ENCODE measurements at places on chromosomes 1 and 21.

DNA sequence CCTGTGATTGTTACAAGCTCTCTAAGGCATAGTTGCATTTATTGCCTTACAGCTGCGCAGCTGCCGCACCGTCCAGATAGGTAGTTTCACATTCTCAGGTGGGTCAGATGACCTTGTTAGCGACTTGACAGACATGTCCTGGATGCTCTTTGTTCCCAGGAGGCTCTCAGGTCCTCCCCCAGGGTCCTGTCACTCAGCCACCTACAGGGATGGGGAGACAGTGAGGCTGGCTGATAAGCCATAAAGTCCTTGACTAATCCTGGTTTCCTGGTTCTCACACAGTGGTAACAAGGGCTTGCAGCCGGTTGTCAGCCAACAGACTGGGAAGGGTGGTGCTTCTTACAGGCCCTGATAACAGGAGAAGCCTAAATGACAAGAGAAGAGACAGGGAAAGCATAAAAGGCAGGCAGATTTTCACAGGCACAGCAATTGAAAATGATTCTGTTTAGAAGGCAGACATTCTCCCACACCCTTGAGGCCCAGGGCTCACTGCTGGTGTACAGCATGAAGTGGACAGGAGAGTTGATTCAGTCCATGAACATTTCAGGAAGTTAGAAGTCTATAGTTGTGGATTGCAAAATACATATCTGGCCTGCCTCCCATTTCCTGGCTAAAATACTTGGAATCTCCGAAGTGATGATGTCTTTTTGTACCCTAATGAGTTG, 2.9 kb downstream of the ARF1 start:
- no peak for DNase-seq

- DNase-seq = no peak
These were observed 148.7 kb downstream of the RUNX1 start for GRCh38 chr21:34900376-34900775.

DNA sequence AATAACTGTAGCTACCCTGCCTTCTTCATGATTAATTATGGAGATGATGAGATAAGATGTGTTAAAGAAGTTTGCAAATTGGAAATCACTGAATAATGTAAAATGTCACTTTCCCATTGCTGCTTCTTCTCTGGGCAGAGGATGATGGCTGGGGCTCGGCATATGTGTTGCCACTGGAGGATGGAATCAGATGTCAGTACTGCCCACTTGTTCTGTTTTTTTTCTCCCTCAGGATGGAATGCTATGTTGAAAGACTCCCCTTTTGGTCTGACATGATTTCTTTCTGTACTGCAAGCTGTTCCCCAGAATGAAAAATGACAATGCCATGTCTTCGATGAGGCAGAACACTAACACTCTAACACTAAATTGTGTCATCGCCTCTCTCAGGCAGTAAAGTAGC, 373.9 kb upstream of the SPAG17 start:
- DNase-seq = no peak

DNA sequence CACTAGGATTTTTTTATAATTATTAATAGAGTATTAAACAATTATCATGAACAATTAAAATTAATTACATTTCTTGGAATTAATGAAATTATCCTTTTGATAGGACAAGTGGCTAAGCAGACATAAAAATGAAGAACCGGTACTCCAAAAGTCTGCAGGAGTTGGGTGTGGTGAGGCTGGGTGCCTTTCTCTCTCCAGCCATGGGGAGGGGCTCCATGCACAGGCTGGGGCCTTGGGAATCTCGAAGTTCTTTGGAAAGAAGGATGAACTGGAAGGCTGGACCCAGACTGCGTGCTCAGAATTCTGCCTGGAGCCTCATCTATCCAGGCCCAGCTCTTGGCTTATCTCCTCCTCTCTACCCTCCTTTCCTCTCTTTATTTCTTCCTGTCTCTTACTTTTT, 94.1 kb downstream of the ACTL8 start:
- DNase-seq = no peak

- DNase-seq = no peak
These were observed 95.2 kb downstream of the ITPKB start for GRCh38 chr1:226643611-226644540.

DNA sequence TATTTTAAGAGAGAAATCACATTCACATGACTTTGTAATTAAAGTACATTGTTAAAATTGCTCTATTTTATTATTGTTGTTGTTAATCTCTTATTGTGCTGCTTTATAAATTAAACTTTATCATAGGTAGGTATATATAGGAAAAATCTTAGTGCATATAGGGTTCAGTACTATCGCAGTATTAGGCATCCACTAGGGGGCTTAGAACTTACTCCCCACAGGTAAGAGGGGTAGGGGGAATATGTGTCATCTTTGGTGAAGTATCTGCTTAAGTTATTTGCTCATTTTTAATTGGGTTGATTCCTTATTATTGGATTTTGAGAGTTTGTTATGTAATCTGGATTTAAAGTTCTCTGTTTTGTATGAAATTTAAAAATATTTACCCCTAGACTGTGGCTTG, 385.2 kb downstream of the DUSP10 start:
- DNase-seq = no peak

DNA sequence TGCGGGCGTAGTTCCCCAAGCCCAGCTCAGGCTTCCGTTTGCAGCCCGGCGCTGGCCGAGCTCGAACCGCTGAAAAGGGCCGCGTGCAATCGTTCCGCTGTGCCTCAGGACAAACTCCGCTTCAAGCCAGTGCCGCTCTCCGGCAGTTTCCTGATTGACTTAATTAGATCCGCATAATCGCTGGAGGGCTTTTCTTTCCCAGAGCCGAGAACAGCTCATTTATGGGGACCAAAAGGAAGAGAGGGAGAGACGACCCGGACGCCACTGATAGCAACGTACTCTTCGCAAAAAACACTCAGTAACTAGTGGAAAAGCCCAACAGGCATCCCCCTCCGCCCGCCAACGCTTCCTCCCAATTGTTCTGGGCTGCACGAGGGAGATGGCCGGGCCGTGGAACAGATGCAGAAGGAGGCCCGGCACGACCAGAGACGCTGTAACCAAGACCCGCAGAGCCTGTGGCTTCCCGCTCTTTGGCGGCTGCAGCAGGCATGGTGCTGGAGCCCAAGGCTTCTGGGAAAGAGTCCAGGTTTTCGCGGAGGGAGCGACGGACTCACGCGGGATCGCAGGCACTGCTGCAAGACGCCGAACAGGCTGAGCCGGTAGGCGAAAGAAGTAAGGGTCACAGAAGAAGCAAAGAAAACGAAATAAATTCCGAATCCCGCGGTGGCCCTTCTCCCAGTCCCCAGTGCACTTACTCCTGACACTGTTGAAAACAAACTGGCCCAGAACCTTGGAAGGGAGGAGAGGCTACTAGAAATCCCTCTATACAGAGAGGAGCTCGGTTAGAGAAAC, 3.6 kb upstream of the FOXD2 start:
- DNase-seq = peak; percentile 33

DNA sequence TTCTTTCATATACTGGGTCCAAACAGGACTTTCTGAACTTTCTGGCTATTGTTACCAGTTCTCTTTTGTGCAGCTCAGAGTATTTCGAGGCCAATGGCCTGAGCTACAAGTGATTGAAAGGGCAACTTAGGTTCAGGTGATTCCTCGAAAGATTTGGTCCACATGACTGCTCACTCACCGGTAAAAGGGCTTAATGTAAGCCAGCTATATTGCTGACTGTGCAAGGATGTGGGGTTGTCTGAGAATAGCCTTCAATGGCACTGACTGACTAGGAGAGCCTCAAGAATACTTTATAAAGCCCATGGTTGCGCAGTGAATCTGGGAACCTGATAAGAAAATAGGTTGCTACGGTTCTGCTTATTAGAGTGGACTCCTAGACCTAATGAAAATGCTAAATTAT, 269.0 kb downstream of the SEC16B start:
- no peak for DNase-seq

- no peak for DNase-seq
These were observed 246.9 kb upstream of the TMEM51 start for GRCh38 chr1:14906665-14907064.

DNA sequence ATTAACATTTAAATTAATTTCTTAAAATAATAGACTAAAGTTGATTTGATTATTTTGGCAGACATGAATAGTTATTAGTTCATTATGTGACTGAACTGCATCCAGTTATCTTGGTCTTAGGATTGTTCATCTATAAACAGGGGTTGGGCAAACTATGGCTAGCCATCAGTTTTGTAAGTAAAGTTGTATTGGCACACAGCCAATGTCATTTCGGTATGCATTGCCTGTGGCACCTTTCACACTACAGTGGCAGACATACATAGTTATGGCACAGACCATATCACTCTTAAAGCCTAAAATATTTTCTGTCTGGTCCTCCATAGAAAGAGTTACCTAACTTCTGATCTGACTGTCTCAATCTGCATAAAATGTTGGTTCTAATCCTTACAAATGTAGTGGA, 27.2 kb downstream of the ADGRL2 start:
- DNase-seq = no peak

DNA sequence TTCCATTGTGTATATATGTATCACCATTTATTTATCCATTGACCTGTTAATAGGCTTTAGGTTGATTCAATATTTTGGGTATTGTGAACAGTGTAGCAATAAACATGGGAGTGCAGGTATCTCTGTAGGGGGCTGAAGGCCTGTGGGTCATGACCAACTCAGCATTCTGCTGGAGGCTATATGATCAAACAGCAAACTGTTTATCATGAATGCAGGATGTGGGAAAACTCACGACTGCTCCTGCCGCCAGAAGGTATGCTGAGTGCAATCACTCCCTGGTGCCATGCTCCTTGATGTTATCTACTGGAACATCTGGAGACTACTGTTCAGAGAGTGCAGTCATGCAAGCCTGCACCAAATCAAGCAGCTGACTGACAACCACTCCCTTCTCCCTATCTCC, 275.2 kb downstream of the COL11A1 start:
- peak; percentile 25 for DNase-seq

DNA sequence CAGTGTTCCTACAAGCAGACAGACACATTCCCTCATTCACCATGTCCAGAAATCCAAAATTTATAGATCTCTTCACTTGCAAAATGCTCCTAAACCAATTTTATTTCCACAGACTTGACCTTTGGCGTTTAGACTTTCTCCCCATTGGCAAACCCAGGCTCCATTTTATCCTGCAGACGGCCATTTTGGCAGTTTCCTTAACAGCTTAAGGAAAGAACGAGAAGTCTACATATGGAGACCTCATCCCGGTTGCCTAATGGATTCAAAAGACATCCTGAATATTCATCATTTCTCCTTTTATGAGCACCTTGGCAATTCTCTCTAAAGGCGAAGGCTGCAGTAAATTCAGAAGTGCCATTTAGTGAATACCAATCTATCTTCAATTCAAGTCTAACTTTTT, 132.9 kb downstream of the HLX start:
- peak; percentile 16 for DNase-seq

DNA sequence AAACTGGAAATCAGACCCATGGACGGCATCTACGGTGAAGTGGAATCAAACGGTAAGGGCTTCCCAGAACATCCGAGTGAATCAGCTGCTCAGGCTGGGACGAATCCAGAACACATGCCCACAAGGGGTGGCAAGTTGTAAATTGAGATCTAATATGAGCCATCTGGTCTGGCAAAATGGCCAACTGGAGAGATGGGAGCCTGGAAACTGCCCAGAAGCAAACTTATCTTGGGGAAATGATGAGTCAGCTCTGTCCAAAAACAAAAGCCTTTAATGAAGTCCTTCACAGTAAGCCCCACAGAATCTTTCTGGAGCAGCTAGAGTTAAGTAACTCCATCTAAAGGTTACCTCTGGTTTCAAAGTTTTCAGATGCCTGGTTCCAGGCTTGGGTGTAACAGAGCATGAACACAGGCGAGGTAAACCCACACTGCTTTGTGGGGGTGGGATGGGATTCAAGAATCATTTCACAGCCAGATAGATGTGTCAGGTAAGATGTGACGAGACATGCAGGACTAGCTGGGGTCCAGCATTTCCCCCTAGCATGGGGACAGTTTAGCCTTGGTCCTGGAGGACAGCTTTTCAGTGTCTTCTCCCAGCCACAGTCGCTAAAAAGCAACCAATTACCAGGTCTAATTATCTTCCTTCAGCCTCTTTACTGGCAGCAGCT, 10.5 kb upstream of the SRP9 start:
- DNase-seq = no peak

GRCh38 chr1:209989525-209989924, 51.5 kb downstream of the SYT14 start:
- no peak for DNase-seq

GRCh38 chr1:63732666-63733065, 41.2 kb upstream of the ROR1 start:
- no peak for DNase-seq

DNA sequence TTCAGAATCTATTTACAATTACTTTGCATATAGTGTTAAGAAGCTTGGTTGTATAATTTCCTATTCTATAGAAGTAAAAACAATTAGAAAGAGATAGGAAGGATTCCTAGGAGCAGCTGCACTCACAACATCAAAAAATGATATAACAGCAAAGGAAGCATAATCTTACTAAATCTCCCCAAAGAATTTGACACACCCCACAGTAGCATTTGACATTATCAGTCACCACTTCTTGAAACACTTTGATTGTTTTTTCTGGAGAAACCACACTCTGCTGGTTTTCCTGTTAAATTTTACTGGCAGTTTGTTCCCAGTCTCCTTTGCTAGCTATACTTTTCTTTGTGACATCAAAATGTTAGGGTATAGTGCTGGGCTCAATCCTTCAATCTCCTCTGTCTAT, 100.8 kb upstream of the KIAA1614 start:
- no peak for DNase-seq

DNA sequence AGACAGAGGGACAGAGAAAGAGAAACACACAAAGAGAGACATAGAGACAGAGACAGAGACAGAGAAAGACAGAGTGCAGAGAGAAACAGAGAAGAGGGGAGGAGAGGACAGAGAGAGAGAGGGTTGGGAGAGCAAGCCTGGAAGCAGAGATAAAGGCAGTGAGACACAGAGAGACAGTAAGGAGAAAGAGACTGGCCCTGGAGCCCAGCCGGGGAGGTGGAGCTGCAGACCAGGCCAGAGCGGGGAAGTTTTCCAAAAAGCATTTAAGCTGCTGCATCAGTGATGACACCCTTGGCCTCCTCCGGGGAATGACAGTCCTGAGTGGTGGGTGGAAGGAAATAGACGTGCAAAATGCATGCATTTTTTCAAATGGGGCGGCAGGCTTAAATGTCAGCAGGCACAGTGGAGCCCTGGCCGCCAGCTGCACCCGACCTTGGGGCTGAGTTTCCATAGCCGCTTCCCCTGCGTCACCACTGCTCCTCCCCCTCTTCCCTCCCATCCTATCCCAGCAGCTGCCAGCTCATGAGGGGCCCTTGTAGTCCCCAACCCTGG, 95.4 kb upstream of the KLHDC7A start:
- peak; percentile 9 for DNase-seq

DNA sequence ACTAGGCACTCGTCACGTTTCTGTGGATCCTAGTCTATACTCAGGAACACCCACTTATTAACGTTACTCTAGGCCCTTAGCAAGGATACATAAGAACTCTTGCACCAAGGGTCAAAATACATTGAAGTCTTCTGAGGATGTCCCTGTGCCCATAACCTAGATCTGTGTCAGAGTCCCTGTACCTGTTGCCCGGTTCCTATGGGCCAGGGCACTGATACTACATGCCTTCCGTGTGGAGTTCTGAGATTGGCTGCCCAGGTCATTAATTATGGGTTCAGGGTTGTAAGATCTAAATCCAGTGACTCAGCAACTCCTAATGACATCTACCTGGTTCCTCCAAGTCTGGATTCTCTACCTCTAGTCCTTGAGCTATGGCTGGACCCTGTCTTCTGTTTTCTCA, 69.5 kb downstream of the GPR137B start:
- DNase-seq = no peak
